ENCODE measurements at places on chromosomes 2 and 18.
A peak's percentile ranks its signal among the peaks of the same experiment; 100 is the strongest.

DNA sequence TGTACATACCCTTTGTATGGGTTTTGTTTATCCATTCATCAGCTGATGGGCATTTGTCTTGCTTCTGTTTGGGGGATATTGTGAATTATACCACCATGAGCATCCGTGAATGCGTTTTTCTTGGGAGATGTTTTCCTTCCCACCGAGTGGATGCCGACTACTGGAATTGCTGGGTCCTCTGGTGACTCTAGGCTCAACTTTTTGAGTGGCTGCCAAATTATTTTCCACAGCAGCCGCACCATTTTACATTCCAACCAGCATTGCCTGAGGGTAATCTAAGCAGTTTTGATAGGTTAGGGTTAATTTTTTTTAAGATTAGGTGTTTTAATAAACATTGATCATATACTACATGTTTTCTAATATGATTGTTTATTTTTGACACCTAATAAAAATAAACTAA lies 220.1 kb downstream of the SNTG2 start:
- no peak for DNase-seq

DNA sequence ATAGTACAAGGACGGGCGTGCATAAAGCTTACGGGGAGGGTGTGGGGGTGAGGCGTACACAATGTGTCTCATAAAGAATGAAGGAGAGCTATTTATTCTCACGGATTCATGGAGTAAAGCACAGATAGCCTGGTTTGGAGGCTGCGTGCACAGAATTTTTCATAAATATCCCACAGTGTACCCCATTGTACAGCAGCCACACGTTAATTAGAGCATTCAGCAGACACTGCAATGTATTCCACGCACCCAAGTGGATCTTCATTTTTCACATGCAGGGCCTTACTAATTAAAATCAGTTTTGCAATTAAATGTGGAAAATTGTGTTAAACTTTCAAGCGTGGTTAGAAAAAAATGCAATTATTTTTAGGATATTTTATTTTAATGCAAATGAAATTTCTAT lies 227.7 kb upstream of the PXDN start:
- no peak for DNase-seq

GRCh38 chr2:172052000-172052983 lies 33.0 kb upstream of the DLX1 start:
- DNase-seq = no peak

DNA sequence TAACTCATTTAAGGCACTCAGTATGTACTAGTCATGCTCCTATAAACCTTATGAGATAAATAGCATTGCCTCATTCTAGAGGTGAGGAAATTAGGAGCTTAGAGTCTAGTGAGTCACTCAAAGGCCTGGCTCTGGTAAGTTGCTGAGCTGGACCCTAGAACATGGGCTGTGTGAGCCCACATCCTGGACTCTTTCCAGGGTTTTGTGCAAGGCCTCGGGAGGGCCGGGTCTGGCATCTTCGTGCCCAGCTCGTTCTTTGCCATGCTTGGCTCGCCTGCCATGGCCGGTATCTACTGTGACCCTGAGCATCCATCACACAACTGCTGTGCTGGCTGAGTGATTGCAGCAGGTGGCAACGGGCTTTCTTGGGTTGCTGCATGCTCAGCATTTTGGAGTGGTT lies 168.0 kb downstream of the LPIN1 start:
- no peak for DNase-seq

DNA sequence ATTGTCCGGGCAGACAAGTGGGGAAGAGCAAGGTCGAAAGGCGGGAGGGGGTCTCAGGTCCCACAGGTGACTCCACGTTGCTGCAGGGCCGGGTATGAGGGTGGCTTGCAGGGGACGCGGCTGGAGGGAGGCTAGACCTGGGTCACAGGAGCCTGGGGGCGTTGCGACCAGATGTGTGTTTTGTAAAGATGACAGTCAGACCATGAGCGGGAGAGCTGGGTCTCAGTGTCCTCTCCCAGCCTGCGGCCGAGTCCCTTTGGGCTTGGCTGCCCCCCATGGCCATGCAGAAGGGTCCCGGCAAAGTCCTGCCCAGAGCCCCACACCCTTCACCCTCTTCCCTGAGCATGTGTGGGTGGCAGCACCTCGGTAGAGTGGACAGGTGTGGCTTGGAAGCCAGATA lies 239.2 kb downstream of the ATAD2B start:
- no peak for DNase-seq

DNA sequence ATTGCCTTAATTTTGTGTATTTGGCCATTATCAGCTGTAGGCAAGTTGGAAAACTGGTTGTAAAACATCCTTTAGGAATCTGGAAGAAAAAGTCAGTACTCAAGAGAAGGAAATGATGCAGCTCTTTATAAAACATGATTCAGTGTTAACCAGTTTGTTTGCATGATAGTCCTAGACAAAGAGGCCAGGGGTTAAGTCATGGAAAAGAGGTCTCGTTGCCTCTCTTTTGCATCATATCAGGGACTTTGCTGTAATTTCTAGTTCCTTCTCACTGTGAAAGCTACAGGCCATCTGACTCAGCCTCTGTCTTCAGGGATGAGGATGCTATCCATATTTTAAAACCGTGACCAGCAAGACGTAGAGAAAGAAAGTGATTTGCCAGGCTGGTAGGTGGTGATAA lies 38.0 kb downstream of the NPAS2 start:
- peak; percentile 76 for DNase-seq

DNA sequence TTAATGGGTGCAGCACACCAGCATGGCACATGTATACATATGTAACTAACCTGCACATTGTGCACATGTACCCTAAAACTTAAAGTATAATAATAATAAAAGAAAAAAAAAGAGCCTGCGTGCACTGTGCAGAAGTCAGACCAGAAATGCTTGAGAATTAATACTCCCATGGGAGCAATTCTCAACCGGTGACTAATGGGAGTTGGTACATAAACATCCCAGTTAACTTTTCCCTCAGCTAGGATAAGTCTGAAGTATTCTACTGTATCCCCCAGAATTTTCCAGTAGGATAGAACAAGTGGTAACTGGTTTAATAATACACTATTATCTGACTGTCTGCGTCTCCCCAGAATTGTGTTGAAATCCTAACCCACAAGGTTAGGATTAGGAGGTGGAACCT lies 113.6 kb upstream of the COL5A2 start:
- DNase-seq = no peak
